ENCODE measurements at places on chromosomes 13 and 19.

DNA sequence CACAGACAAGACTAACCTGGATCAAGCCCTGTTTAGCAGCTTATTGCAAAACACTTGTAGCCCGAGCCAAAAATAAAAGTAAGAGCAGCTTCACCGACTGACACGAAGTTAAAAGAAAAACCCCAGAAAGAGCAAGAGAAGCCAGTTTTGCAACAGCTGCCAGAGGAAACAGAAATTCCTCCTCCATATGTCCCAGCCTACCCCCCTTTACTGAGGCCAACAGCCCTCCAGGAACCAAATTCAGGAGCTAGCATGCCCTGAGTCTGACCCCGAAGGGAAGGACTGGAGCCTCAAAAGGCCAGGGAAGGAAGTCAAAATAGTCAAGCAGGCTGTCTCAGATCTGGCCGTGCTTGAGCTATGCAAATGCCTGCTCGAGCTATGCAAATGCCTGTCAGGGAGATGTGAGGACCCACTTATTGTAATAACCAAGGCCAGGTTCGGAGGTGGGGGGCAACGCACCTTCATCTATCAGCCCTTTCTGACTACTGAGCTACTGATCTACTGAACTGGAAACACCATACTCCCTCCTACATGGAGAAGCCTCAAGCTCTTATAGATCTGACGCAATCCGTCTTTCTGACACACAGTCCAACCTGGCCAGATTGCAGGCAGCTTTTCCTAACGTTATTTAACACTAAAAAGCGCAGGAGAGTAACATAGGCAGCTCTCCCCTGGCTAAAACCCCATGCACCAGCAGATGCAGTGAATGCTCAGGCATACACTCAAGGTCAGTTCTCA, 6.7 kb downstream of the SIGLEC11 start:
- DNase-seq = no peak
- no peaks in the 10 kb centered on the region for H3K36me3 ChIP-seq
- H3K27me3 ChIP-seq = peaks cover 33% of the 10 kb centered on the region
- no peak overlapping the region for H3K27ac ChIP-seq

DNA sequence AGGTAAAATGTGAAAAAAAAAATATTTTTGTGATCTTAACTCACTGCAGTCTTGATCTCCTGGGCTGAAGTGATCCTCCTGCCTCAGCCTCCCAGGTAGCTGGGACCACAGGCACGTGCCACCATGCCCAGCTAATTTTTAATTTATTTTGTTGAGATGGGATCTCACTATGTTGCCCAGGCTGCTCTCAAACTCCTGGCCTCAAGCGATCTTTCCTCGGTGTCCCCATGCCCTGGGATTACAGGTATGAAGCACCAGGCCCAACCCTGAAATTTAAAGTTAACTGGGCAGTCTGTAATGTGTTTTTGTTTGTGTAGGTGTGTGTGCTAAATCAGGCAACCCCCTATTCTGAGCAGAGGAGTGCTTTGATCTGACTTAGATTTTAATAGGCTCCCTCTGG, 3.4 kb upstream of the C5AR1 start:
- DNase-seq = no peak
- H3K4me1 ChIP-seq = no peaks in the 10 kb centered on the region
- H3K4me3 ChIP-seq = no peak overlapping the region
- H3K27ac ChIP-seq = peak overlapping the region; percentile 16
- no peaks in the 10 kb centered on the region for H3K27me3 ChIP-seq
- no peaks in the 10 kb centered on the region for H3K36me3 ChIP-seq

DNA sequence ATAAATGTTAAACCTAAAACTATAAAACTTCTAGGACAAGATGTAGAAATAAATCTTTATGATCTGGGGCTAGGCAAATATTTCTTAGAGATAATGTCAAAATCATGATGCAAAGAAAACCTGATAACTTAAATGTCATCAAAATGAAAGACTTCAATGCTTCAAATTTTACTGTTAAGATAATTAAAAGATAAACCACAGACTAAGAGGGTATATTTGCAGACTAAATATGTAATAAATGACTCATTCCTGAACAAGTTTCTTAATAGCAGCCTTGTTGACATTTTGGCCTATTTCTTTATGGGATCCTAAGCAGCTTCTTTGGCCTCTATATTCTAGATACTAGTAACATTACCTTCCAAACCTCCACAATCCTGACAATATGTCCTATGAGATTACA, 2878.3 kb upstream of the PCDH20 start:
- no peak for DNase-seq
- H3K36me3 ChIP-seq = no peaks in the 10 kb centered on the region

- H3K4me1 ChIP-seq = no peaks in the 10 kb centered on the region
- no peak overlapping the region for H3K27ac ChIP-seq
- no peaks in the 10 kb centered on the region for H3K36me3 ChIP-seq
- H3K27me3 ChIP-seq = no peaks in the 10 kb centered on the region
- no peak for DNase-seq
- H3K4me3 ChIP-seq = no peak overlapping the region
These were observed 12.9 kb downstream of the CCDC70 start for GRCh38 chr13:51874651-51875050.

Measured in tibial artery (tissue), 4 donors.